ENCODE measurements at places on chromosomes 1 and 21. TPM values are rescaled to one million over a fixed set of nuclear protein-coding genes. Genes with fewer than 3 reads are reported as not detected.

Gene RXRG
- not detected for polyA plus RNA-seq

Gene LYPD8
- not detected for polyA plus RNA-seq

Gene GBP3
- 8.3 TPM for polyA plus RNA-seq

GRCh38 chr1:14476170-14476955, 122.1 kb upstream of the KAZN start:
- H3K27me3 ChIP-seq, result no peaks in the 10 kb centered on the region
- H3K36me3 ChIP-seq, result no peaks in the 10 kb centered on the region
- DNase-seq, result no peak
- H3K27ac ChIP-seq, result no peak overlapping the region
- H3K4me1 ChIP-seq, result no peaks in the 10 kb centered on the region

Gene HES3
- polyA plus RNA-seq, result not detected

Gene KLF18
- polyA plus RNA-seq, result not detected

GRCh38 chr1:198387587-198387986, 152.9 kb downstream of the ATP6V1G3 start:
- no peak overlapping the region for H3K4me3 ChIP-seq
- H3K36me3 ChIP-seq, result no peaks in the 10 kb centered on the region
- no peaks in the 10 kb centered on the region for H3K4me1 ChIP-seq
- no peak overlapping the region for H3K27ac ChIP-seq

- no peaks in the 10 kb centered on the region for H3K36me3 ChIP-seq
- no peak overlapping the region for H3K4me3 ChIP-seq
- H3K4me1 ChIP-seq, result peaks cover 37% of the 10 kb centered on the region
- no peak overlapping the region for H3K27ac ChIP-seq
- DNase-seq, result no peak
These were observed 56.0 kb upstream of the ABCG1 start for GRCh38 chr21:42162831-42163510.

GRCh38 chr1:53070621-53071020, 8.6 kb downstream of the PODN start:
- DNase-seq, result no peak
- no peak overlapping the region for H3K4me3 ChIP-seq
- H3K36me3 ChIP-seq, result no peaks in the 10 kb centered on the region
- H3K4me1 ChIP-seq, result peaks cover 6% of the 10 kb centered on the region
- peaks cover 1% of the 10 kb centered on the region for H3K27me3 ChIP-seq

DNA sequence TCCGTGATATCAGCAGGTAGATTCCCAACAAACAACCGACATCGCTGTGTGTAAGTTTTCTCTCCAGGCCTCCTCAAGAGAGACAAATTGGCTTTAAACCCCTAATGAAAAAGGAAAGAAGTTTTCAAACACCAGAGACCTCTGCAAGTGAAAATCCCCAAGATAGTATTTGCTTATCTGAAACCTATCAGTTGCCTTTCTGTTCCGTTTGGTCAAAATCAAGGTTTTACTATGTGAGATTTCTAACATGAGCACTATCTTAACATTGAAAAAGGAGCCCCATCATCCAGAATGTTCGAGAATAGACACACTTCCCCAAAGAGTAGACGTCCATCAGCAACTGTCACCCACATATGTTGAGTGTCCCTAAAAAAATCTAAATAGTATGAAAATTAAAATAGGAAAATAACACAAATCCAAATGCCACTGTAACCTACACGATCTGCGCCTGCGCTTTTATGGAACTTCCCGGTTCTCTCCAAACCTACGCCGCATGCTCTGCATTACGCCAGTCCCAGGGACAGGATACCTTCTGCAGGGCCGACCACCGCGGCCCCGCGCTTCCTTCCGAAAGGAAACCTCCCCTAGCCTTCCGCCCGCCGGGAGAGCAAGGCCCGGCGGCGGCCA, 1.4 kb downstream of the SFPQ start:
- peaks cover 25% of the 10 kb centered on the region for H3K27me3 ChIP-seq
- H3K4me1 ChIP-seq, result peaks cover 59% of the 10 kb centered on the region
- peak overlapping the region; percentile 97 for H3K27ac ChIP-seq
- H3K36me3 ChIP-seq, result peaks cover 46% of the 10 kb centered on the region

Gene RGS4
- polyA plus RNA-seq, result not detected

GRCh38 chr21:33811167-33812010, 104.2 kb downstream of the ATP5PO start:
- no peak overlapping the region for H3K4me3 ChIP-seq
- DNase-seq, result no peak
- no peaks in the 10 kb centered on the region for H3K4me1 ChIP-seq

DNA sequence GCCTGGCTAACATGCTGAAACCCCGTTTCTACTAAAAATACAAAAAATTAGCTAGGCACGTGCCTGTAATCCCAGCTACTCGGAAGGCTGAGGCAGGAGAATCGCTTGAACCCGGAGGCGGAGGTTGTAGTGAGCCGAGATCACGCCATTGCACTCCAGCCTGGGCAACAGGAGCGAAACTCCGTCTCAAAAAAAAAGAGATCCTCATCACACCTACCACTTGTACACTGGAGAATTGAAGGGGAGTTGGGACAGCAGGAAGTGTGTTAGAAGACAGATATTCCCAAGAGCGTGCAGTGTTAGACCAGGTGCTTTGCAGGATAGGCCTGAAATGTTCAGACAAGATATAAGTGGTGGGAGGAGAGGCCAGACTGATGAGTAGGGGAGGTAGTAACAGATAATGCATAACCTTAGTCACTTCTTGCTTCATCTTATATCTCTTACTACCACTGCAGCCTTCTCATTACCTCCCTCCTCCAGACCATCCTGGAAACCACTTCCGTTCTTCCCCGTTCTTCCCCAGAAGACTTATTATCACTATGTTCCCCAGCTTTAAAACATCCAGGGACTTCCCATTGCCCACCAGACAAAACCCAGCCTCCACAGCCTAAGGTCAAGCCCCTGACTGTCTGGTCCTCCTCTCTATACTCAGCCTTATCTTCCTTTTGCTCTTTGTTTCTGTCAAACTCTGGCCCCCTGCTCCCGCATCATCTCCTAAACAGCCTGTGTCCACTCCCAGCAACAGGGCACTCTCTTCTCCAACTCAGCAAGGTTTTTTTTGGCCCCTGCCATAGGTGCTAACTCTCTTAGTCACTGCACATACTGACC, 21.3 kb downstream of the FAM20B start:
- no peak for DNase-seq
- H3K4me3 ChIP-seq, result no peak overlapping the region
- H3K27me3 ChIP-seq, result no peaks in the 10 kb centered on the region
- H3K36me3 ChIP-seq, result no peaks in the 10 kb centered on the region
- H3K4me1 ChIP-seq, result peaks cover 21% of the 10 kb centered on the region

DNA sequence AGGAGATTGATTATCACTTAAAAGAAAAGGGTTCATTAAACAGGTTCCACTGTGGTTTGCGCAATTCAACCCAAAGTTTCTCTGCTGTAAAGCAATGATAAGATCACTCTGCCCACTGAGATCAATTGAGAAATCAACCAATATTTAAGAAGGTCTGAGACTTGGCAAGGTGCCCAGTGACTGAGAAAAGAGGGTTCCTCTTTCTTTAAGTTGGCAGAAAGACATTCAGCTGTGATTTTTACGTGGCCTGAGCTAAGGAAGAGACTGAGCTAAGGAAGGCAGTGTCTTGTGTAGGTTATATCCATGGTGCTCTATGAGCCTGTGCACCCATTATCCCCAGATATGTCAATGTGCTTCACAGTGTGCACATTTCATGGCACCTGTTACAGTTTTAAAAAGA, 344.1 kb downstream of the DISC1 start:
- H3K36me3 ChIP-seq, result peaks cover 4% of the 10 kb centered on the region
- no peak overlapping the region for H3K27ac ChIP-seq
- H3K4me1 ChIP-seq, result peaks cover 39% of the 10 kb centered on the region
- peaks cover 7% of the 10 kb centered on the region for H3K27me3 ChIP-seq
- no peak overlapping the region for H3K4me3 ChIP-seq
- no peak for DNase-seq

Gene PROK1
- not detected for polyA plus RNA-seq

DNA sequence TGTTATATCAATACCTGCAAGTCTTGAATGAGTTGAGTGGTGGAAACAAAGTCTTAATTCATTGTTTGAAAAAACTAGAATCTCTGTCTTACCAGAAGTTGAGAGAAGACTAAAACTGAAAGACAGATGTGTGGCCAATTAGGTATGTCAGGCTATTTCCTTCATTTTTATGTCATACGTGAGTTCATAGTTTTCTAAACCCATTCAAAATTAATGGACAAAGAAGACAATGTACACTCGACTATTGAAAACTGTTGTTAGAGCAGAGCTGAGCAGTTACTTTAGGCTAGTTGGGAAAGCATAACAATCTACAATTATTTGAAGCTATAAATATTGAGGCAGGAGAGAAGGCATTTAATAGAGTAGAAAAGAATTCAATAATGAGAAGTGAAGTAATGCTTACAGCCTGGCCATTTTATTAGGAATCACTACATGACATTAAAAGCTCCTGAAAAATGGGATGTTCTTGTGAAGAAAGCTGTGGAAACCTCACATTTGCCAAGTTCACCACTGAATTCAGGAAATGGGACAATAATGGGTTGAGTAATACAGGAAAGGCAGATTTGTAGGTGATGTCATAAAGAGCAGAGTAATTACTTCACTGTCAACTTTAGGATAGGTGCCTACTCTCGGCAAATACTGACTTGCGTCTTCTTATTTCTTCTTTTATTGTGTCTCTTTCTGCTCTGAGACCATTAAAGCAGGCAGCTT, 204.4 kb downstream of the PLA2G4A start:
- no peaks in the 10 kb centered on the region for H3K36me3 ChIP-seq
- no peak overlapping the region for H3K4me3 ChIP-seq
- no peak for DNase-seq
- H3K4me1 ChIP-seq, result no peaks in the 10 kb centered on the region
- no peak overlapping the region for H3K27ac ChIP-seq

Gene ACTL8
- not detected for polyA plus RNA-seq

Gene LCE1D
- polyA plus RNA-seq, result not detected

DNA sequence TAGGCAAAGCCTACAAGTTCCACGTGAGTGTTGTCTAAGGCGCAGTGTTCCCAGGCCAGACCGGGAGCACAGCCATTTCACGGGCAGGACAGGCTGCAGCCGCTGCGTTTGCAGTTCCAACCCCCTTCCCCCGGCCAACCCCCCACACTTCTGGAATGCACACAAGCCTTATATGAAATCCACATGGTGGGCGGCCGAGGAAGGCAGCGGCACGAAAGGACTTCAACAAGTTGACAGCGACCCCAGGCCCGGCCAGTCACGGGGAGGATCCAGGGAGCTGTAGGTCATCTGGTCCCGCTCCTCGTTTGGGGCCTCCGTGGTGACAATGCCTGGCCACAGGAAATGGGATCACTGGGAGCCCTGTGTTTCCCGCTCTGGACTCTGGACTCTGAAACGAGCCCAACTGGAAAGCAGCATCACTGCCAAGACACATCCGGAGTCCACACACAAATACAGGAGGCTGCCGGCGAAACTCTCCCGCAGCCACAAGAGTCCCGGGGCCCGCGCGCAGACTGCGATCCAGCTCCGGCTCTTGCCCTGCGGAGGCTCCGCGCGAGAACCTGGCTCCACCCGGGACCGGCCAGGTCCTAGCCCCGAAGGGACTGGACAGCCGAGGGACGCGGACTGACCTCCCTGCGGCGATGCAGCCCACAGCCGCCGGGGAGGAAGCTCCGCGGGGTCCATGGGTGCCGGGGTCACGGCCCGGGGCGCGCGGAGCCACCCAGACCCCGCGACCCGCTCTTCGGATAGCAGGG, 794 bp downstream of the NID1 start:
- no peak for DNase-seq
- H3K4me3 ChIP-seq, result peak overlapping the region; percentile 41
- H3K27me3 ChIP-seq, result peaks cover 23% of the 10 kb centered on the region
- H3K4me1 ChIP-seq, result peaks cover 19% of the 10 kb centered on the region
- H3K36me3 ChIP-seq, result no peaks in the 10 kb centered on the region
- H3K27ac ChIP-seq, result no peak overlapping the region

- H3K4me1 ChIP-seq, result no peaks in the 10 kb centered on the region
- no peaks in the 10 kb centered on the region for H3K36me3 ChIP-seq
- no peak for DNase-seq
- H3K4me3 ChIP-seq, result no peak overlapping the region
- no peak overlapping the region for H3K27ac ChIP-seq
These were observed 78.5 kb upstream of the RGS4 start for GRCh38 chr1:162990665-162991064.

Gene AMY2A
- not detected for polyA plus RNA-seq

- H3K27ac ChIP-seq, result no peak overlapping the region
- peaks cover 4% of the 10 kb centered on the region for H3K27me3 ChIP-seq
- H3K36me3 ChIP-seq, result peaks cover 7% of the 10 kb centered on the region
- H3K4me3 ChIP-seq, result no peak overlapping the region
These were observed 14.0 kb upstream of the PTAFR start for GRCh38 chr1:28190337-28190979.
